NCI-H510A (cell line): ENCODE measurements at places on chromosomes 12 and 14.

DNA sequence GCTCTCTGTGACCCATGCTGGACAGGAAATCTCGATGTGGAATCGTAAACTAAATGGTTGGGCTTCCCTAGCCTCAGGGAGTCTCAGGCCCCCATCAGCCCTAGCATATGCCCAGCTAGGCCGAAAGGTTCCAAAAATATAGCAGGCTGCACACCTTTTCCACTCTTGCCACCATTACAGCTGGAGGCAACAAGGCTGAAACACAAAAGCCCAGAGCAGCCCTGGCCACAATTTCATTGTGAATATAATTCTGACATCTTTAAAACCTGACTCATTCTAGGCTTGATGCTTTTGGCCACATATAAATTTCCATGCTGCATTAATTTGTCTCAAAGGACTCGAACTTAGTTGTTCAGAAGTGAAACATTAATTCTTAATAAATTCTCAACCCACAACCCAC lies 382.2 kb downstream of the GRIN2B start:
- DNase-seq: no peak

DNA sequence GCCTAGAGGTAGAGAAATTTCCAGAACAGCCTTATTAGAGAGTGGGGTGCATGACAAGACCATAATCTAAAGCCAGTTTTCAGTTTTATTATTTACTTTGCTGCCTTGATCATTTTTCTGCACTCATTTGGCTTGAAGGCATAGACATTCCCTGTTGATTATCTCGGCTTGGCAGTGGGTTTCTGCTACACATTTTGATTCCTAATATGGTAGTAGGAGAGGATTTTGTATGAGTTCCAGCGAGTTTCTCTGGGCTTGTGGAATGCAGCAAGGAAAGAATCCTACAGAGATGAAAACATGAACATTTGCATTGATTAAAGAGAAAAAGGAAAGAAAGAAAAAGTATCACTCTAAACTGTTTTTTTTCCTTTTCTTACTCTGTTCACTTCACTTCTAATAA lies 281.2 kb downstream of the PAWR start:
- no peak for DNase-seq

DNA sequence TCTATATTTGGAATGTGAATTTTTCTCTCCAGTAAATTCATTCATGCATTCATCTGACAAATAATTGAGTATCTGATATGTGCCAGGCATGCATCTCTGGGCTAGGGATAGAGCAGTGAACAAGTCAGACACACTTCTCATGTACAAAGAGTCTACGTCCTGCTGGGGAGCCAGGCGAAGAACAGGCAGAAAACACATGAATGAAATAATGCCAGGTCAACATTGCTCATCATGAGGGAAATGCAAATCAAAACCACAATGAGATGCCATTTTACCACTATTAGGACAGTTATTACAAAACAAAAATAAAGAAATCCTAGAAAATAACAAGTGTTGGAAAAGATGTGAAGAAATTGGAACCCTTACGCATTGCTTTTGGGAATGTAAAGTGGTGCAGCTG lies 90.3 kb downstream of the PAX9 start:
- no peak for DNase-seq

- no peak for DNase-seq
Observed at GRCh38 chr14:48401321-48401720, 725.9 kb upstream of the MDGA2 start.
